ENCODE measurements at places on chromosomes 13 and 19.
A peak's percentile ranks its signal among the peaks of the same experiment; 100 is the strongest.

DNA sequence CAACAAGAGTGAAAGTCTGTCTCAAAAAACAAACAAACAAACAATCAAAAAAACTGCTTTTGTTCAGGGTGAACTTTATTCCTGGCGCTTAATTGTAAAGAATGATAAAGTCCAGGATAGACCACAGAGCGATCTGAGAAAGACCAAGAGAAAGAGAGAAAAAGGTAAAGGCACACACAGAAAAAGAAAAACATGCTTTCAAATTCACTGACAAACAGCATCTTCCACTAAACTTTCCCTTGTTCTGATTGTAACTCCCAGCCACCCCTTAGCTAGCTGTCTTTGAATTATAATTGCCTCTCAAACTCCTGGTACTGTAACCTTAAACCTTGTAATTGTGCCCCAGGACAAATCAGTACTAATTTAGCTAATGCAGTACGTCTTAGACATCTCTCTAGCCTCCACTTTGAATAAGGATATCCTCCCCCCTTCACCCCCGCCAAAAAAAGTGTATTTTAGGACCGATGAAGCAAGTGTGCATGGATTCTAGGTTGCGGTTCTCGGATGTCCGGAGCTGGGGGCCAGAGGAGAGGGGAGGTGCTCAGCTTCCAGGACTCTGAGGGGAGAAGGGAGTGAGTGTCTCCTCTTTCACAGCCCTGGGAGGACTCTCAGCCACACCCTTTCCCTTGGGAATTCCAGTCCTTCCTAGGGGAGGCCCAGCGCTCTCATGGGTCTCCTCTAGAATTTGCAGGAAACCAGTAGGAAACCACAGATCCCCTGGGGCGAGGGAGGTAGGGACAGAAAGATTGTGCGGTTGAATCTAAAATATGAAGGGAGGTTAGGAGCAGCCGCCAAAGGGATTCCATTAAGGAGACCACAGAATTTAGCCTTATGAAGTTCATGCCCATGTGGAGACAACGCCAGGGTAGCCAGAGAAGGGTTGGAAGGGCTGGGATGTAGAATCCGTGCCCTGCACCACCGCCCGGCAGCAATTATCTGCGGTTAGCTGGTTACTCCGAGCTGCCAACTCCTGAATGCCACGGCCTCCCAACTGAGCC, 19.7 kb downstream of the ZNF536 start:
- no peak for DNase-seq

GRCh38 chr19:41310033-41310831, at the start of gene CCDC97:
Gene CCDC97 (plus strand): TSS chr19:41310172. CDS start chr19:41310311, 139 bp downstream.
- peak; percentile 76 for DNase-seq

DNA sequence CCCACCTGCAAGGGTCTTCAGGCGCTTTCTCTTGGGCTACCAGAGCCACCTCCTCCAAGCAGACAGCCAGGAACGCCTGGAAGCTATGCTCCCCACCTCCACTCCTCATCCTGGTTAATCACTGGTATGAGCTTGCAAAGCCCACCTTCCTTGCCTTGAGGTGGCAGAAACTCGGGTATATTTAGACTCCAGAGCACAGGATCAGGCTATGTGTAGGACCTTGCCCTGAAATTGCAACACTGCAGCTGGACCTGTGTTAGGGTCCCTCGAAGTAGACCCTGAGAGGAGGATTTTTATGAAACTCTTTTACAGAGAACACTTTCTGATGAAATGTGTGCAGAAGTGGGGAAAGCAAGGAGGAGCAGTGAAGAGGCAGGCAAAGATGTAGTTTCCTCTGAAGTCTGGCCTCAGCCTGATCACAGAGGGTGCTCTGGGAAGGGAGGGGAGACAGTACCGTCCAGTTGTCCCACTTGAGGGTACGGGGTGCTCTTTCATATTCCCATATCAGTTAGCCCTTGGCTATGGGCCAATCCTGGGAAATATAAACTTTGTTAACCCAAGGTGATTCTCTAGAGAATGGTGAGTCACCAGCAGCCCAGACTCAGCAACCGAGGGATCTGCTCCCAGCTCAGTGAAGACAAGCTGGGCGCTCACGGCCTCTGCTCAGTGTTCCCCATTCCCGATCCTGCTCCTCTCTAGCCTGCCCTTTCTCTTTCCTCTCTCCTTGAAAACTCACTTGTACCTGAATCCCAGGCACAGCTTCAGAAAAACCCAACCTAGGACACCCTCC, 157.9 kb downstream of the UQCRFS1 start:
- DNase-seq = no peak

DNA sequence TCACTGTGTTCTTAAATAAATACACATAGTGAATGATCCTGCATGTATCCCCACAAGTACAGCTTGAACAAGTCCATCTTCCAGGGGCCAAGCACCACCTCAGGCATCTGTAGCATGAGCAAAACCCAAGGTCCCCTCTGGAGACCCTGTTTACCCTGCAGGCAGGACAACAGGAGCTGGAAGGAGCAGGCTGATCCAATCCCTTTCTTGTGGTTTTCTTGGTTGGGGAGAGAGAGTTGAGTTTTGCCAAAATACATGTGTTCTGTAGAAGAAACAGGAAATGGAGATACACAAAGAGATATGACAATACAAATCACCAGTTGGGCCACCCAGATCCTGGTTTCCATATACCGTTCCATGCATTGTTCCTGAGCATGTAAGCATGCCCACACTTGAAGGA, 92.8 kb downstream of the SHISA2 start:
- DNase-seq = no peak

DNA sequence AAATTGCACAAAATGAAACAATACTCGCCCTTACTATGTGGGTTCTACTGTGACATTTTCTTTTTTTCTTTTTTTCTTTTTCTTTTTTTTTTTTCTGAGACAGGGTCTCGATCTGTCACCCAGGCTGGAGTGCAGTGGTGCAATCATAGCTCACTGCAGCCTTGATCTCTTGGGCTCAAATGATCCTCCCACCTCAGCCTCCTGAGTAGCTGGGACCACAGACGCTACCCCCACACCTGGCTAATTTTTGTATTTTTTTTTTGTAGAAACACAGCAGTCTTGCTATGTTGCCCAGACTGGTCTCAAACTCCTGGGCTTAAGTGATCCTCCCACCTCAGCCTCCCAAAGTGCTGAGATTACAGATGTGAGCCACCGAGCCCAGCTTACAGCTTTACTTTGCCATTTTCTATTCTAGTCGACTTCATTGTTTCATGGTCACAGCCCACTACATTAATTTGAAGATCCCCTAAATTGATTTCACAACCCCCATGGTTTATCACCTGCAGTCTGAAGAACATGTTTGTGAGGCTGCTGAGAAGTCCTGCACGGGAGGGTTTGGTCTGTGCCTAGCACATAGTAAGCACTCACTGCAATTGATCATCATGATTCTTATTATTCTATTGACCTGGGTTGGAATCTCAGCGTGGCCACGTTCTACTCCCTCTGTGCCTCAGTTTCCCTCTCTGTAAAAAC, 3.8 kb downstream of the BCL3 start:
- no peak for DNase-seq

- DNase-seq = no peak
Observed at GRCh38 chr19:49481020-49481683, 6.3 kb upstream of the RPL13A start.

GRCh38 chr13:111920306-111920931, 146.5 kb upstream of the SOX1 start:
- no peak for DNase-seq
